ENCODE measurements at places on chromosomes 4 and X. TPM values are rescaled to one million over a fixed set of nuclear protein-coding genes. Genes with fewer than 3 reads are reported as not detected.

The TREX2 gene
- 6.3 TPM for total RNA-seq

The NKX3-2 gene
- 0.36 TPM for total RNA-seq

The SLC6A14 gene
- 0.73 TPM for total RNA-seq

The CCDC158 gene
- not detected for total RNA-seq

The CFAP47 gene
- 0.45 TPM for total RNA-seq

The KCND1 gene
- total RNA-seq: 0.23 TPM

The NEUROG2 gene
- not detected for total RNA-seq

The PARM1 gene
- total RNA-seq: 133 TPM

The UGT2A1 gene
- not detected for total RNA-seq

The PAGE1 gene
- total RNA-seq: 8.9 TPM

The CENPVL3 gene
- 27.3 TPM for total RNA-seq

The PRDM5 gene
- total RNA-seq: 18.9 TPM

The SOWAHB gene
- 1.8 TPM for total RNA-seq

The DCAF8L2 gene
- total RNA-seq: not detected

The HSFX1 gene
- total RNA-seq: 6.2 TPM

The GDPD2 gene
- total RNA-seq: not detected

The GAK gene
- 158 TPM for total RNA-seq

The MAGEB17 gene
- total RNA-seq: 0.62 TPM

The GUCY2F gene
- not detected for total RNA-seq

The PLXNB3 gene
- total RNA-seq: 52.7 TPM

The DDX53 gene
- 2.3 TPM for total RNA-seq

The ZNF518B gene
- 23.3 TPM for total RNA-seq

The KLHL4 gene
- 31.1 TPM for total RNA-seq

The CXorf65 gene
- total RNA-seq: not detected

The MAB21L2 gene
- 0.14 TPM for total RNA-seq

The PAGE2B gene
- total RNA-seq: not detected

The SPRY1 gene
- total RNA-seq: 67.5 TPM
